ENCODE measurements at places on chromosomes 5 and 9. TPM values are rescaled to one million over a fixed set of nuclear protein-coding genes. Genes with fewer than 3 reads are reported as not detected.

The SARDH gene
- total RNA-seq: 4.2 TPM

The PTGES gene
- 1.5 TPM for total RNA-seq

The PPP3R2 gene
- total RNA-seq: 0.45 TPM

The IFNB1 gene
- total RNA-seq: not detected

The SPATA31D1 gene
- total RNA-seq: not detected

The OTULINL gene
- 12.0 TPM for total RNA-seq

The MAP1B gene
- 564 TPM for total RNA-seq

The LHX3 gene
- total RNA-seq: not detected

The CD74 gene
- 11.3 TPM for total RNA-seq

The ORM2 gene
- not detected for total RNA-seq

The EIF4E1B gene
- 0.27 TPM for total RNA-seq

The OR1J2 gene
- not detected for total RNA-seq

The DPH7 gene
- 34.2 TPM for total RNA-seq

The CDC23 gene
- 33.3 TPM for total RNA-seq

The INSYN2B gene
- 7.5 TPM for total RNA-seq

The ITK gene
- total RNA-seq: 0.09 TPM

The C1QTNF2 gene
- 2.3 TPM for total RNA-seq

The IGFBPL1 gene
- 239 TPM for total RNA-seq

The MARVELD2 gene
- total RNA-seq: 2.1 TPM

The KLF4 gene
- 5.4 TPM for total RNA-seq

The WWC1 gene
- total RNA-seq: 20.1 TPM

The NMUR2 gene
- not detected for total RNA-seq

The STKLD1 gene
- 2.0 TPM for total RNA-seq

The SPINK13 gene
- total RNA-seq: not detected

The SLCO6A1 gene
- total RNA-seq: not detected

The FRMD3 gene
- 11.3 TPM for total RNA-seq

All from cerebellum (tissue), 4 donors.